ENCODE measurements at places on chromosomes 12 and 14.

DNA sequence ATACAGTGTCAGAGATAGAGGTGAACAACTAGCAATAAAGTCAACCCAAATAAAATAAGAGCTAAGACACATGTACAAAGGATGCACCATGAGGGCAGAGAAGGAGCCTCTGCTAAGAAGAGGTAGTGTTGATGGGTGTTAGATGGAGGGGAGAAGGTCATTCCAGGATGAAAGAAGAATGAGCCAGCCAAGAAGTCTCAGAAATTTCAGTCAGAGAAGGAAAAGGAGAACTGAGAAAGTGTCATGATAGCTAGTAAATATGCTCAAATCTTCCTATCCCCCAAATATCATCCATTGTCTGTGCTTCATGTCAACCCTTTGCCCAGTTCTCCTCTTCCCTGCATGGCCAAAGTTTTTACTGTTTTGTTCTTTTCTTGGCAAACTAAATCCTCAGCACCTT lies 225.2 kb upstream of the BTG1 start:
- no peak for DNase-seq

- peak; percentile 54 for DNase-seq
Measured at GRCh38 chr12:8697476-8698131, at the start of gene RIMKLB. Gene RIMKLB, plus strand, starts transcription at chr12:8697991. Its CDS starts 15,876 bp downstream, at chr12:8713867.

DNA sequence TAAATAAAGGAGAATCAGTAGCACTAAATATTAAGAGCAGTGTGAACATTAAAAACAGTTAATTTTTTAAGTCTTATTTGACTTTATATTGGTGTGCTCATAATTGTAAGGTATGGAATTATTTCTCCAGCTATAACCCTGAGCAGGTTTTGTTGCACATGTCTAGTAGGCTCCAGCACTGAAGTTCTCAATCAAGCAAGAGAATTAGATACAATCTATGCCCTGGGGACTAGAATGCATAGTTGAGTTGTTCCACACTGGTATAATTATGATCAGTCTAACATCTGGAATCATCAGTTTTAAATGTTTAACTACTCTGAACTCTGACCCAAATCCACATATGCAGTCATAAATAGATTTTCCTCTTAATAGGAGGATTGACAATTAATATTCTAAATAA lies 257.8 kb upstream of the ARHGAP5 start:
- DNase-seq, result no peak

- no peak for DNase-seq
Measured at GRCh38 chr14:61602733-61603077, 92.6 kb upstream of the HIF1A start.

DNA sequence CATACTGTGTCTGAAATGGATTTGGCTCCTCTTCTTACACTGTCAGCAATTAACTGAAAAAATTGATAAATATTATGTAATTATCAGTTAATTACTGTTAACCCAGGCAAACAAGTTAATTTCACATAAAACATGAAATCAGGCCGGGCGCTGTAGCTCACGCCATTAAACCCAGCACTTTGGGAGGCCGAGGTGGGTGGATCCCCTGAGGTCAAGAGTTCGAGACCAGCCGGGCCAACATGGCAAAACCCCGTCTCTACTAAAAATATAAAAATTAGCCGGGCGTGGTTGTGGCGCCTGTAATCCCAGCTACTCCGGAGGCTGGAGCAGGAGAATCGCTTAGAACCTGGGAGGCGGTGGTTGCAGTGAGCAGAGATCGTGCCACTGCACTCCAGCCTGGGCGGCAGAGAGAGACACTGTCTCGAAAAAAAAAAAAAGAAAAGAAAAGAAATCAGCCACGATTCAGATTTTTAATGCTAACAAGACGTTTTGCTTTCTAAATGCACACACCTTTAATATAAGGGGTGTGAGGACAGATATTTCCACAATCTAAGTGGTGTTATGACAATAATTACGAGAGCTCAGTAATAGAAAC lies 473 bp upstream of the TMEM19 start:
- no peak for DNase-seq

DNA sequence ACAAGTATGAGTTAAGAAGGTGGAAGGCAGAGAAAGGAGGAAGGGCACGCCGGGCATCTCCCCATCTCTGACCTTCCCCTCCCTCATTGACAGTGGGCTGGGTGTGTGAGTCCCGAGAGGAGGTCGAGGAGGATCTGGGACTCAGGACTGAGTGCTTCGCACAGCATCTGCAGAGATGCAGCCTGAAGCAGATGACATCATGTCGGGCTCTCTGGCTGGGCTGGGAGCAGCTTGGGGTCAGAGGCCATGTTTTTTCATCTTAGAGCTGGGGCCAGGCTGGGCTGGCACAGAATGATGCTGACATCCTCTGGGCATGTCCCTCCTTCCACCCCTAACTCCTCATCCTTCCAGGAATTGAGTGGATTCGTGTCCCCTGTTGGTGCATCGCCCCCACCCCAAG lies 43.5 kb downstream of the CMKLR1 start:
- no peak for DNase-seq

DNA sequence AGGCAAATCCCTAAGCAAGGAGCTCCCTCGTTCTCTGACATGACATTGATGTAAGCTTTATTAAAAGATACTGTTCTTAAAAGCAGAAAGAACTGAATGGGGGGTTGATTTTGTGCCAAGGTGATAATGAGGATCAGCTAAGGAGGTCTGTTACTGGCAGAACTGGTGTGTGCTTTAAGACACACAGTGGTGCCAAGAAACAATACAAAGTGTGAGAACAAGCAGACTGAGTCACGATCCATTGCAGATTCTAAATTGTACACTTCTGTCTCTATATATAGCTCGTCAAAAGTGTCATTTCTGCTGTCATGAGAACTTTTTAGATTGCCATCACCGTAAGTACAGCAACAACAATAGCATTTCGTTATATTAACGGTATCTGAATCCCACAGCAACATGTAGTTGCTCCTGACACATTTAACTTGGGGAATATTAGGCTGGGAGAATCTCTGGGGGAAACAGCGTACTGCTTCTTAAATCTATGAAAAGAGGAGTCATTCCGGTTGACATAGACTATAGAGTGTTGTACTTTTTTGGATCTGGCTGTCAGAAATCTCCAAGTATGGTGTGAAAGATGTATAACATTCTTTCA lies 151.3 kb upstream of the PRKD1 start:
- DNase-seq, result no peak

- DNase-seq, result no peak
Measured at GRCh38 chr12:54981796-54982195, 2.8 kb downstream of the TESPA1 start.

- no peak for DNase-seq
Measured at GRCh38 chr12:16949371-16949770, 343.4 kb upstream of the LMO3 start.

GRCh38 chr12:113273053-113273725 lies 51.9 kb downstream of the TPCN1 start:
- DNase-seq, result no peak

GRCh38 chr14:71438684-71439083 lies 493.5 kb upstream of the RGS6 start:
- no peak for DNase-seq

DNA sequence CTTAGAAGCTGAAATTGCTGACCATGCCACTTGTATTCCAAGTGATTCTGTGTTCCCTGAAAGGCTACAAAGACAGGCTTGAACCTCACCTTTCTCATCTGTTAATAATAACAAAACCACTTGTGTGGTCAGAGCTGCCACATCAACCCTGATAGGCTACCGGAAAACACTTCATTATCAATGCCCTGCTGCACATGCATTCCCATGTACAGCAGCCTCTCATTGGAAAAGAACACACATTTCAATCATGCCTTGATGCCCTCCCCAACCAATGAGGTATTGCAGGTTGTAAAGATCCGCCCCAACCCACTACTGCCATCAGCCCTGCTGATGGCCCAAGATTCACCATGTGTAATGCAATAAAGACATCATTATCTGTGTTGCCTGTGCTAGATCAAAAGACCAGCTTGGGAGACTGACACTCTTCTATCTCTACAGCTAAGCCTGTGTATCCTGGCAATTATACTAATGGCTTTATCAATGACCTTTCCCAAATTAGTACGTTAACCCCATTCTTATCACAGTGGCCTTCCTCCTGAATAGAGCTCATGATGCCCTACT lies 2.8 kb downstream of the GPR19 start:
- DNase-seq, result no peak

DNA sequence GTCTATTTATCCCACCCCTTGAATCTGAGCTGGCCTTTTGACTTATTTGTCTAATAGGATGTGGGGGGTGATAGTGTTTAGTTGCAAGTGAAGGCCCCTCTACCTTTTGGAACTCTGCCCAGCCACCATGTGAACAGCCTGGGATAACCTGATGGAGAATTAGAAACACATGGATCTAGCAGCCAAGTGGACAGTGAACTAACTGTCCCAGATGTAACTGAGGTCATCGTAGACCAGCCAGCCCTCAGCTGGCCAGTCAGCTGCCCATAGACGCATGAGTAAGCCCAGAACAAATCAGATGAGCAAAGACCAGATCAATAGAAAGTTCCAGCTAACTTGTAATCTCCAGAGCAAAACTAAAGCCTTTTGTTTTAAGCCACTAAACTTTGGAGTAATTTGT lies 19.0 kb downstream of the KLRB1 start:
- no peak for DNase-seq

- no peak for DNase-seq
Measured at GRCh38 chr12:52526511-52526951, 6.3 kb upstream of the KRT5 start.

GRCh38 chr12:92337128-92337527 lies 191.5 kb upstream of the BTG1 start:
- DNase-seq, result no peak

DNA sequence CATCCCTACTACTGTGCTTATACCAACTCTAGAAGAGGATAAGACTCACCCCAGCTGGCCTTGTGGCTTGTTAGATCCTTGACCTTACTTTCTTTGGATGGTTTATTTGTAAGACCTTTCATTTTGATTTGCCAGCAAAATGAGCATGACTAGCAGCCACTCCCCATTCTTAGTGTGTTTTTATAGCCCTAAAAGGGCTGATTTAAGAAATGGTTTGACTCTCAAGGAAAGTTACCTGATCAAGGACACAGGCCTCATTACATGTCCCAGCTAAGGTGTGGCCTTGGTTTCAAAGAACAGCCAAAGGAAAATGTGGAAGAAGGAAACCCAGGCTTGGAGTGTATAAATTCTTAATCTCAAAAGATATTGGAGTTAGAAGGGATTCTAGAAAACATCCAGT lies 41.4 kb downstream of the SLC17A8 start:
- no peak for DNase-seq

DNA sequence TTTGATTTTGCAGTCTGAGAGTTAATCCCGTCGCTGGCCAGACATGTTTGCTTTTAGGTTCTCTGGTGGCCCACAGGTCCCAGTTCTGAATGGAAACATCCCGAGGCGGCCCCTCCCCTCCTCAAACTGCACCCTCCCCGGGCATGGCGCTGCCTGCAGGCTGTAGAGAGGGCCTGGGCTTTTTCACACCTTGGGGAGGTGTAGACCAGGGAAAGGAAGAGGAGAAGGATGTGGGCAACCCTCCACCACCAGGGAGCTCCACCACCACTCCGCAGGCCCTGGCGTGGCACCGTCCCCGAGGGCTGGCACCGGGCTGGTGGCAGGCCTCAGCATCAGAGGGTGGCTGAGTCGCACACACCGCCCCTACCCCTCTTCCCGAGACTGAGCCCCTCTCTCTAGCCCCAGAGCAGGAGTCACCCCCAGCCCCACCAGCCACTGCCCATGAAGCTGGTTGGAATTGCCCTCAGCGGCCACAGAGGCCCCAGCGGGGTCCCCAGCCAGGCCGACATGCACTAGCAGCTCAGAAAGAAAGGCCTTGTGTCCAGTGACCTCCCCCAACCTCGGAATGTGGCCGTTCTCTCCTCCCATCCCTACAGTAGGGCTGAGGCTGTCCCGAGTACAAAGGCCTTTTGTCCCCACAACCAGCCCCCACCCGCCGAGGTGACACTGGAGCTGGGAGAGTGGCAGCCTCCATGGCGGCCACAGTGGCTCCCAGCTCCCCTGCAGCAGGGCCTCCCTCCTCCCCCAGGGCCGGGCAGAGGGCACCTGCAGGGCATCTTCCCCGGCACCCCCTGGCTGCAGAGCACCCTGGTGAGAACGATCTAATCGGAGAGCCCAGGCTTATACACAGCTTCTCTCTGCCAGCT lies 23.5 kb upstream of the INF2 start:
- DNase-seq, result peak; percentile 12

GRCh38 chr14:61197416-61197815 lies 83.7 kb downstream of the TMEM30B start:
- DNase-seq, result no peak

GRCh38 chr14:104140463-104141331 lies 2.3 kb downstream of the KIF26A start:
- DNase-seq, result no peak

GRCh38 chr14:74133833-74134481 lies 49.2 kb downstream of the LIN52 start:
- no peak for DNase-seq

DNA sequence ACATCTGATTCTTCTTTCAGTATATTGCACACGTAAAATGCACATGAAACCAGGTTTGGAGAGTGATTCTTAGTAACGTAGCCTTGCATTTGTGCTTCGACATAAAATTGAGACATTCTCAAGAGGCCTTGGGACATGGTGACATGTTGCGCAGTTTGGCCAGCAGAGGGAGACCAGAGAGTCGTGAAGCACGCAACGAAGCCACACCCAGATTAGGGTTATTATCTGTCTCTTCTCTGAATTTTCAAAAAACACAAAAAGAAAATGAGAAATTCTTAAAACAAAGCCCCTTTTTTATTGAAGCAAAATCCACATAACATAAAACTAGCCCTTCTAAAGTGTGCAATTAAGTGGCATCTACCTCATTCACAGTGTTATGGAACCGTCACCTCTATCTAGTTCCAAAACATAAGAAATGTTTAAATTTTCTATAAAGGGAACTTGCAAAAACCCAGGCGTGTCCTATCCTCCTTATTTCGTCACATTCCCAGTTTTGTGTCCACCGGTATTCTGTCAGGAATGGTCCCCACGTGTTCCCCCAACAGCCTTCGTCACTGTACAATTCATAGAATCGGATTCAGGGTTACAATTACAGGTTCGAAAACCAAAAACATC lies 108.8 kb upstream of the ATF7IP start:
- DNase-seq, result peak; percentile 62

- no peak for DNase-seq
Measured at GRCh38 chr14:44168566-44168965, 338.5 kb downstream of the FSCB start.

- DNase-seq, result no peak
Measured at GRCh38 chr12:53133722-53134121, 30.4 kb downstream of the SOAT2 start.

DNA sequence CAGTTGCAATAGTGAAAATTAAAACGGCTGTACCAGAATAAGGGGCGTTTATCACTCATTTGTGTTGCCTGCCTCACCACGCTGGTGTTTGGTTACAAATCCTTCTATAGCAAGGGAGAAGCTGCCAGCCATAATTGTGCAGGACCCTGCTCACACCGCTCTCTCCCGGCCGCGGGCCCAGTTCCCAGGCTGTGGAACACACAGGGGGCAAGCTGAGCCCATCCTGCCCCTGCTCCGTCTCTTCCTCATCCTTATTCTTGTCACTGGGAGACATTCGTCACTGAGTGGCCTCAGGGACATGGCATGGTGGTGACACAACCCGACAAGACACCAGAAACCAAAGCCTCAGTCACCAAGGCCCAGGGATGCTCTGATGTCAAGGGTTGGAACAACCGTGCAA lies 116.3 kb upstream of the FKBP4 start:
- no peak for DNase-seq

Measured in stimulated activated CD8-positive, alpha-beta memory T cell treated with anti-CD3 and anti-CD28 coated beads, Interleukin-7, amount 100 ng/mL, for 1 hour (primary cell).